GM12892 (cell line): ENCODE measurements at places on chromosomes 7 and 10.

DNA sequence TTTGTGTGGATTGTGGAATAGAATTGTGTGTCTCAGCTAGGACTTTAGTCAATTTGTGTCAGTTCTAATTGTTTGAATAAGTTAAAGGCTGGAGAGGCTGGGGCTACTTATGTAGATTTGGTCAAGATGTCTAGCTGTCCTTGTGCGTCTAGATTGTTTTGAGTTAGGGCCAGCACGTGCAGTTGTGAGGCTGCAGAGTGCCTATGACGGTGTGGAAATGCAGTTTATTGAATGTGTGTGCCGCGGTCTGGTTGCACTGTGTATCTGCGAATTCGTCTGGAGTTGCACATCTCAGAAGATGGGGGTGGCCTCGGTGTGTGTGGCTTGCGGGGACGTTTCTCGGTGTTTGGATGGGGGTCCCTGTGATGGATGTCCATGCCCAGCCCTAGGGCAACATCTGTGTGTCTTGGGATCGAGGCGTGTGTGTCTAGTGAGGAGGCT, 10.2 kb downstream of the EMX2 start:
- no peak for DNase-seq

DNA sequence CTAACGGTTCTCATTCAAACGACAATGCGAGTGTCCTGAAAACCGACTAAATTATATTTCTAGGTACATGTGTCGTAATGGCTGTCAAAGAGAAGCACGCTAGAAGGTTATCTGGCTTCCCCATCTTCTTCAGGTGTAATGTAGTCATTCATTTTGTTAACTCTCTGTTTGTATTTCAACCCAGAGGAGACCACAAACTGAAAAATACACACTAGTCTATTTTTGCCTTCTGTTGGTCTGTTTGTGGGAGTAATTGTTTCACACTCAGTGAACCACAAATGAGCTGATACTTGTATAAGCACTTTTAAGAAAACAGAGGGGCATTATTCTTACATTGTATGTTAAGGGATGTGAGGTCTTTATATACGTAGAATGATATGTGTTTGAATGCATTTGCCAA, 305.9 kb downstream of the GATA3 start:
- no peak for DNase-seq

- no peak for DNase-seq
These were observed 72.4 kb downstream of the SKAP2 start for GRCh38 chr7:26792006-26792405.

GRCh38 chr7:74028321-74028838, 407 bp downstream of the ELN start:
- DNase-seq: no peak

DNA sequence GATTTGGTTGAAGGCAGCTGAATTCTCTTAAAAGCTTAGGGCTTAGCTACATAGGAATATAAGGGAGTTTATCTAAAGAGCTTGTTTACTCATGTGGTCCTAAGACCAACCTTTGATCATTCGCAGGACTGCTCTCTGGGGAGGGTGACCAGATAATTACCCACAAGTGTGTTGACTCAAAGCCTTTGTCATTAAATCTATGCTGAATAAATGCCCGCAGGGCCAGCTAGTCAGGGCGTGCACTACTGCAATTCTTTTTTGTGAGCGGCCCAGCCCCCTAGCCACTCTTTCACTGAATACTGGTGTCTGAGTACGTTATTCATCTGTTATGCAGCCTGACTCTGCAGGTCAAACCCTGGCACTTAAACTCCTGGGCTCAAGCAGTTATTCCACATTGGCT, 69.6 kb downstream of the AKAP9 start:
- DNase-seq: no peak

DNA sequence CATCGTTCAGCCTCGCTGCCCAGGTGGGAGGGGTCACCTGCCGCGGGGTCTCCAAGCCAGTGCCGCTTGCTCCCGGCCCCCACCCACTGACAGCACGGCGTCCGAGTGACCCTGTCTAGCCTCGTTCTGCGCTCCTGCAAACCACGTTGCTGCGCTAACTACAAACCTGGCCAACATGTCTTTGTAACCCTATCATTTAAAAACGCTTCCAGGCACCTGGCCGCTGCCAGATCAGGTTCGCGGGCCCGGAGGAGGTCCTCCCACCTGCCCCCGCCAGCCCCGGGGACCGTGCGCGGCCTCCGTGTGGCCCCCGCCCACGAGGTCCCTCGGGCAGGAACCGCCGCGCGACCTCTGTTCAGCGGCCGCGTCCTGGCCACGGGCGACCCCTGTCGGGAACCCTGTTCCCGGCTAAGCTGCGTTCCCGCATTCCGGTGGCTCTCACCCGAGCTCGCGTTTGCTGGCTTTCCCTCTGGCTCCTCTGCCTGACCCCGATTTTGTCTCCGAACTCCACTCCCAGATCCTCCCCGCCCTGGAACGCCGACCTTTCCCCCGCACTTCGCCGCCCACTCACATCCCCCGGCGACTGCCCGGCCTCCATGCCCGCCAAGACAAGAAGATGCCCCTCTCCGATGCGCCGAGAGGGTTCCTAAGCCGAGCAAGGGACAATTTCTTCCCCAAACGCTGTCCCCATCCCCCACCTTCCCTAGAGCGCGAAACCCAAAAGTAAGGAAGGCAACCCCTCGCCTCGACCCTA, 2.4 kb downstream of the SFMBT2 start:
- peak; percentile 56 for DNase-seq

- peak; percentile 95 for DNase-seq
These were observed 24.8 kb downstream of the GRIFIN start for GRCh38 chr7:2451171-2452073.

- DNase-seq: no peak
These were observed 23.0 kb upstream of the CEP41 start for GRCh38 chr7:130463553-130464434.

- no peak for DNase-seq
These were observed 149.3 kb downstream of the KLF6 start for GRCh38 chr10:3635697-3636096.

- DNase-seq: no peak
These were observed 34.6 kb upstream of the BTRC start for GRCh38 chr10:101319241-101319915.

- no peak for DNase-seq
These were observed 293.3 kb upstream of the SP4 start for GRCh38 chr7:21134631-21135030.

DNA sequence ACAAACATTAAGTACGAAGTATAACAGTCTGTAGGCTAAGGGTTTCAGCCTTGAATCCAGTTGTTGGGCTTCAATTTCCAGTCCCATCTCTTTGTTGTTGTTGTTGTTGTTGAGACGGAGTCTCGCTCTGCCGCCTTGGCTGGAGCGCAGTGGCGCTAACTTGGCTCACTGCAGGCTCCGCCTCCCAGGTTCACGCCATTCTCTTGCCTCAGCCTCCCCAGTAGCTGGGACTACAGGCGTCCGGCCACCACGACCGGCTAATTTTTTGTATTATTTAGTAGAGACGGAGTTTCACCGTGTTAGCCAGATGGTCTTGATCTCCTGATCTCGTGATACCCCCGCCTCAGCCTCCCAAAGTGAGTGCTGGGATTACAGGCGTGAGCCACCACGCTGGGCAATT, 464.9 kb downstream of the ANKRD7 start:
- no peak for DNase-seq

DNA sequence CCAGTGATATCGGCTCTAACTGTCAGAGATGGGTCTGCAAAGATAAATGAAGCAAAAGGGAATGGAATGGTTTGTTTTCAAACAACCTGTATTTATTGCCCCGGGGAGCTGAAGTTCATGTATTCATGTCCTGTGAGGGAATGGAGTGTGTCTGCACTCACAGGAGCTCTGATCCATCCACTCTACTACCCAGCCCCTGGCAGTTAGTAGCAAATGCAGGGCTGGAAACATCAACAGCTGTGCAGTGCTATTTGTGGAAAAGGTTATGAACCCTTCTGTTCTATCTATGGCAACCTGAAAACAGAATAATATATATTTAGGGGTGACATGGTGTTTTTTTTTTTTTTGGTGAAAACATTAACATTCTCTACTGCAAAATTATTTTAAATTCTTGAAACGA, 9.8 kb downstream of the AGR2 start:
- no peak for DNase-seq

GRCh38 chr10:119272736-119273135, 65.4 kb downstream of the GRK5 start:
- DNase-seq: no peak

GRCh38 chr7:95684037-95684436, 87.7 kb upstream of the PDK4 start:
- no peak for DNase-seq
